ENCODE measurements at places on chromosomes 5 and 9.

DNA sequence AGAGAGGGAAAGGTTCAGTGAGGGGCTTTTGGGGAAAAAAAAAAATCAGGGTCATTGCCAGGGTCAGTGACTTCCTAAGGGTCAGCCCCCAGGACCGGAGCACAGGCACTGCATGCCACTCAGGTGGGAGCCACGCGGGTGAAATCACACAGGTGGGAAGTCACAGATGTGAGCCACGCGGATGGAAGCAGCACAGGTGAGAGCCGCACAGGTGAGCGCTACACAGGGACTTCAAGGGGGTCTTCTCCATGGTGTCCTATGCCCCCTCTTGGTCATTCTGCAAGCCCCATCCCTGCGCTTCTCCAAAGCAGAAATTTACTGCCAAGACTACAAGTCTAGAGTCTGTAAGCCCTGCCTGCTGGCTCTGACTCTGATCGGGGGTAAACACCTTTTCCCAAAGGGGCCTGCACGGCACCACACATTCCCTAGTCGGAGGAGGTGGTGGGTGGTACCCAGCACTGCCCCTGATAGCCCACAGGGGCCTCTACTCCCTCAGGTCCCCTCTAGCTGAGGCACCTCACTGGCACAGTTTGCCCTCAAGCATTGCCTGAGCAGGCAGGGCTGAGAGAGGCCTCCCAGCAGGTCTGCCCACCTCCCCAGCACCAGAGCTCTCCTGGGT lies 18.3 kb upstream of the OBP2B start:
- DNase-seq = no peak

DNA sequence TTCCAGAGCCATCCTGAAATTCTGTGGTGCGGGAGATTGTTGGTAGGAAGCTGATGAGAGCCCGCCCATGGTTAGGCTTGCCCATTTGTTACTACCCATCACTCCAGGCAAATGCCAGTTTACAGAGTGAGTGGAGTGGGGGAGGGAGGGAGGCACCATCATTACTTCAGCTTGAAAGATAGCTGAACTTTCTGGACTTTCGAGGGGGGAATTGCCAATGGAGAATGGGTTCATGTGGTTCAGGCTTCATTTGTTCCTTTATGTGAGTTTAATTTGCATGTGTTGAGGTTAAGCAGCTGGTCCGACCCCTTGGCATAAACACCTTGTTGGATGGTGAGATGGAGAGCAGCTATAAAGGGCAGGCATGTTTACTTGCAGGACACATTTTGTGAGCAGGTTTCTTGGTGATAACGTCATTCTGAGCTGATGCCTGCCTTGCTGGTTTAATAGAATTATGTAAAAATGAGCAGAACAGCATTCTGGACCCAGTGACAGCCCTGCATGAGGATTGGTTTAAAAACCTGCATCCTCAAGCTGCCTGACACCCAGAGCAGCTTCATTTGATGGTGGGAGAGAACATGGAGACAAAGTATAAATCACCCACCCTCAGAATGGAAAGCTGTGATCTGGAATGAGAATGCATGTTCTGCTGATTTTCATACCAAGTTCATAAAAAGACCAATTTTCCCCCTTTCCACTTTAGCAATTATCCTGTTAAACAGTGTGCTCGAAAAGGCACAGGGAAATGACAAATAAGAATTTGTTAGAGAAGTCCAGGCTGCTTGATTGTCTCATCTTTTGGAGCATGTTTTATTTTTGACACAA lies 106.3 kb downstream of the TRIO start:
- DNase-seq = no peak

- DNase-seq = no peak
Measured at GRCh38 chr5:169242175-169242848, 58.6 kb downstream of the SLIT3 start.

DNA sequence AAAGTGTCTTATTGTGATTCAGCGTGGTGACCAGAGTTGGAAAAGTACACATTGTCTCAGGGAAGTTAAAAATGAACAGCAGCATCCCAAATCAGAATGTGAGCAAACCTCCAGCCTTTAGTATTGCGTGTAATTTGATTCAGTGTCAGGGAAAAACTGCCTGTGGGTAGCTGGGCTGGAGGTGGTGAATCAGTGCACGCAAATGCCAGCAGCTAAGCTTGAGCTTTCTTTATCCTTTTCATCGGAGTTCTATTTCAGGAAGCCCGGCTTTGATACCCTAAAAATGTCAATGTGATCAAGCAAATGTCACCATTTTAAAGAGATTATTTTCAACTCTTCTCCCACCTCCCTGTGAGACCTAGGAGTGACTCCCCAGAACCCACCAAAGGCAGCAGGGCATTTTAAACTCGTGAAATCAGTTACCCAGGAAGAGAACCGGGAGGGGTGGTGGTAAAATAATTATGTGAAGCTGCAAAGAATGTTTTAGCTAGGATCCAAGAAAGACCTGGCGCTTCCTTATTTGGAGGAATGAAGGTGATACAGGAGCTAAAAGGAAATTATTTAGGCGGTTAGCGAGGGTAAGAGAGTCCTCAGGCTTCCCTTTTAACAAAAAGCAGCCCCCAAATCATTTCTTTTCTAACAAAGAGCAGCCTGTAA lies 25.7 kb upstream of the C5orf47 start:
- DNase-seq = no peak

DNA sequence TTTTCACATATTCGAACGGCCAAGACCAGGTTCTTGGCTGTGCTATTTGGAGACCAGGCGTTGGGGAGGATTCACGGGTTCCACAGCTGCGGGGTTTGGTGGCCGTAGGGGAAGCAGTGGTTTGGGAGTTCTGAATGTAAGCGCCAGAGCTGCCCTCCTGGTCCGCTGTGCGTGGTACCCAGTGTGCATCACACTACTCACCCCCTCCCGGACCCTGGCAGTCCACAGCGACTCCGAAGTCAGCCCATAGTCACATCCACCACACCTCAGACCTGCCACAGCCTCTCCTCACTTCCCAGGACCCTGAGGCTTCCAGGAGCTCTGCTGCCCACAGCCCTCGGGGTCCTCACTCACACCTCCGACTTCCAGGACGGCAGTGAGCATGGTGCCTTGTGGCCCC lies 26.8 kb downstream of the AMBP start:
- DNase-seq = no peak

- no peak for DNase-seq
Measured at GRCh38 chr5:6338871-6339270, 39.5 kb downstream of the MED10 start.

DNA sequence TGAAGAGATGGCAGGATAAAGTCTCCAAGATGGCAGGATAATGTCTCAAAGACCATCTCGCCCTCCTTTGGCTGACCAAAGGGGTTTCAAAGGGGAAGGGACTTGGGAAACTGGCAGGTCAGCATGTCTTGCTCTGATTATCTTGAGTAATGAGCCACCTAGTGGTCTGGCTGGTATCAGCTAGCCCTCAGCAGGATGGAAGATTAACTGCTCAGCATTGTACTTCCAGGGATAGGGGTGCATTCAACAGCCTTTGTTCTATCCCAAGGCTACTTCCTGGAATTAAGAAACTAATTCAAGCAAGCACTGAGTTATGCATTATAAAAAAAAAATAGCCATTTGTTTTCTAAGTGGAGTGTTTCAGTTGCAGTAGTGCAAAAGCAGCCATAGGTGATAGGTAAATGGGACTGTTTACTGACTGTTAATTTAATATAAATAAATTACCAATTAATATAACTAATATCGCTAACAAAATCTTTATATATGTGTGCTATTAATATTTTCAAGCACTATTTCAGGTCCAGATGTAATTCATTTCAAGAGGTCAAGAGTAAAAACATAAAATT lies 555.5 kb downstream of the CDH9 start:
- peak; percentile 66 for DNase-seq

DNA sequence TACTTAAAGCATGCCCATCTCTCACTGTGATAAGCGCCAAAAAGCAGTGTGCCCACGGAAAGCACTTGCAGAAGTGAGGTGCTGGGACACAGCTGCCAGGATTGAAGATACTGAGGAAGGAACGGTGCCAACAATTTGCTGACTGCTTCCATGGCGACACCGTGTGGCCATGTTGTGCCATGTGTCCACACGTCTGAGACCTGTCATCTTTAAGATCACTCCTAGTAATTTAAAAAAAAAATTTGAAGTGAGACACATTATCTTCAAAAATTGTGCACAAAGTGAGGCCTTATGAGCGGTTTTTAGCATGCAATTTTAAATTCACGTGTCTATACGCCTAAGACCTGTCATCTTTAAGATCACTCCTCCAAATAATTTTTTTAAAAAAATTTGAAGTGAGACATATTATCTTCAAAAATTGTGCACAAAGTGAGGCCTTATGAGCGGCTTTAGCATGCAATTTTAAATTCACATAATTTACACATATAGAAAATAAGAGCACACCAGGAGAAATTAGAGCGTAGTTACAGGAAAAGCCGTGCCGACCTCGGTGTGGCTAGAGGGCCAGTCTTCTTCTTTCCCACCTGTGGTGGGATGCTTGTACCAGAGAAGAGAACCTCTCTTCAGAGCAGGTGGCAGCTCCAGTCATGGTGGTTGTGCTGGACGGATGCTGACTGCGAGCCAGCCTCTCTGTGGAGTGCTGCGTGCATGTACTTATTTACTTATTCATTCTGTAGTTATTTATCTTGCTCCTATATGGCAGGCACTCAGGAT lies 21.4 kb upstream of the FLT4 start:
- peak; percentile 23 for DNase-seq

DNA sequence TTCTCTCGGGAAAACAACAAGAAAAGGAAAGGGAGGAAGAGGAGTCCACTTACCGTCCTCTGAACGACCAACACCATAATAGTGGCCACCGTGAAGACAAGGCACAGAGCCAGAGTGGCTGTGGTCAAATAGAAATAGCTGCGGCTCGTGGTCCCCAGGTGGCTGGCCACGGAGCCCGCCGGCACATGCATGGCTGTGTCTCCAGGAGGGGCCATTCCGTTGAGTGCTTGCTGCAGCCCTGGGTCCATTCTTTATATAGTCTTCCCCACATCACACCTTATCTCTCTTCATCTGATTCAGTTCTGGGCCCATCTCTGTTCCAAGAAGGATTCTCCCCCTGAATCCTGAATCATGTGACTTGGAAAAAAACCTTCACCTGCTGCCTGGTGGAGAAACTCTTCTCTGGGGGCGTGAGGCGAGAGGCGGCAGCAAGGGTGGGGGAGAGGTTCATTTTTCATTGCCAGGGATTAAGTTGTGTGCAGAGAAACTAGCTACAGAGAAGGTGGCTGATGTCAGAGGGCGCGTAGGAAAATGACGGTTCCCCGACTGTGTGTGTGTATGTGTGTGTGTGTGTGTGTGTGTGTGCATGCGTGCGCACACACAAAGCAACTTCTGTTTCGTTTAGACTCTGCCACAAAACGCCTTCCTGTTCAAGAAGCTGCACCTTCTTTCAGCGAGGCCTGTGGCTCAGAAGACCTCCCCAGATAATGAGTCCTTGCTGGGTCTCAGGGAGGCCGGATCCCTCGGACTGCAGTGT lies at the start of gene TNFSF8:
TSS of gene TNFSF8 (minus strand) at position 536 of the 757 bp plus-strand sequence. CDS start at position 248, 288 bp downstream.
- no peak for DNase-seq

DNA sequence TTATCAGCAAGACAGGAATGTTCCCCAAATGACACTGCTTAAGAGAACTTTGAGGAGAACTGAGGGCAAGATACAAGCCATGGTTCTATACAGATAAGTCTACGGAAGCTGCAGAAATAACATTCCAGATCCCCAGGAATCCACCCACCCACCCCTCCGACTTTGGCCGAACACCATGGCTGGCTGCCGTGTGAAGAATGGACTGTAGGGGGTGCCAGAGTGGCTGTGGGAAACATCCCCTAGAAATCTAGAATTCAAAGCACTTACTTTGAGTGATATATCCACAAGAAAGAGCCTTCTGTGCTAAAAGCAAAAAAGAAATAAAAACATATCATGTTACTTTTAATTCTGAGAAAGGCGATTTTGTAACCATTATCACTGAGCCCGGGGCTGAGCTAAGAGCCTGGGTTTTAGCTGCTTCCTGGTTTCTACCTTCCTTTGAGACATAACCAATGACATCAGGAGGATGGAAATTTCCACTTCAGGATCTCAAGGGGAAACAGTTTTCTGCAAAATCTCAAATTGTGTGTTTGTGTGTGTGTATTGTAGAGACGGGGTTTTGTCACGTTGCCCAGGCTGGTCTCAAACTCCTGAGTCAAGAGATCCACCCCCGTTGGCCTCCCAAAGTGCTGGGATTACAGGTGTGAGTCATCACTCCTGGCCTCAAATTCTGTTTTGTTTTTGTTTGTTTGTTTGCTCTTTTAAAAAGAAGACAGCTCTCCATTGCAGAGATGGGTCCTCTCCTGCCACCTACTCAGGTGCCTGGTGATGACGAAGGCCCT lies 36.4 kb downstream of the GGTA1 start:
- peak; percentile 39 for DNase-seq

GRCh38 chr5:135737701-135738563 lies 96.5 kb upstream of the SLC25A48 start:
- no peak for DNase-seq

Data from NT2/D1 (cell line).